Stimulated activated CD4-positive, alpha-beta T cell treated with anti-CD3 and anti-CD28 coated beads, Interleukin-2, amount 100 ng/mL, for 24 hours (primary cell): ENCODE measurements at places on chromosomes 11 and 22.

- no peak for DNase-seq
Measured at GRCh38 chr11:115501893-115502589, 2.2 kb downstream of the CADM1 start.

- DNase-seq = no peak
Measured at GRCh38 chr11:133064152-133064877, 468.0 kb downstream of the OPCML start.

DNA sequence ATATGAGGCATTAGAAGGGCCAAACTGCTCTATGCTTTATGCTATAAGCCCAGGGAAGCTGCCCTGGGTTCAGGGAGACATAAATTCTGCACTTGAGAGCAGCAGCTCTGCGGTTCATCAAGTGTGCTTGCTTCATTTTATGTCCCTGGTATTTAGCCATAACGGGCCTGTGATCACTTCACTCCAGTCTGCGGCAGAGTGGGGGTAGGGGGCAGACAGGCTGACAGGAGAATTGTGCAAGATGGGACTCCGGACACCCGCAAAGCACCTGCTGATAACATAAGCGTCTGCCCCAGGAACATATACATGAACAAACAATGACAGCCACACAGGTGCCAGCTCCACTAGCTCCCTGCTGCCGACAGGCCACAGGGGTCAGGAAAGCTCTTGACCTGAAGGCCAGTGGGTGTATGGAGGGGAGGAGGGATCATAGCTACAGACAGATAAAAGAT, 56.1 kb downstream of the SMCO4 start:
- DNase-seq = no peak

- DNase-seq = no peak
Measured at GRCh38 chr11:126426106-126426505, 70.6 kb downstream of the ST3GAL4 start.

- DNase-seq = no peak
Measured at GRCh38 chr11:116353589-116353988, 419.2 kb downstream of the BUD13 start.

GRCh38 chr11:32316232-32316631, 119.1 kb downstream of the WT1 start:
- no peak for DNase-seq

DNA sequence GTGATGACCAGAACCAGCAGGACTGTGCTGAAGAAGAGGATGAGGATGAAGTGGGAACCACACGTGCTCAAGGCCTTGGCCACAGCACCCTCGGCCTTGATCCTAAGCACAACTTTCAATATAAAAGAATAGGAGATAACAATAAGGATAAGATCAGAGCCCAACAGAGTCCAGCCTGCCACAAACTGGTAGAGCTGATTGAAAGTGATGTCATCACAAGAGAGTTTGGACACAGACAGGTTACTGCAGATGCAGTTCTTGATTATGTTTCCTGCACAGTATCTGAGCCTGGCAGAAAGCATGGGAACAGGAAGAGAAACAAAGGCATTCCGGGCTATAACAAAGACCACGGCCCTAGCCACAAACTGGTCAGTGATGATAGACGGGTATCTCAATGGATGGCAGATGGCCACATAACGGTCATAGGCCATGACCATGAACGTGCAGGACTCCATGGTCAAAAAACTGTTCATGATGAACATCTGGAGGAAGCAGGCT, 4.5 kb downstream of the OR56A4 start:
- DNase-seq = no peak

GRCh38 chr11:1825785-1826451, 8.9 kb upstream of the SYT8 start:
- peak; percentile 13 for DNase-seq

DNA sequence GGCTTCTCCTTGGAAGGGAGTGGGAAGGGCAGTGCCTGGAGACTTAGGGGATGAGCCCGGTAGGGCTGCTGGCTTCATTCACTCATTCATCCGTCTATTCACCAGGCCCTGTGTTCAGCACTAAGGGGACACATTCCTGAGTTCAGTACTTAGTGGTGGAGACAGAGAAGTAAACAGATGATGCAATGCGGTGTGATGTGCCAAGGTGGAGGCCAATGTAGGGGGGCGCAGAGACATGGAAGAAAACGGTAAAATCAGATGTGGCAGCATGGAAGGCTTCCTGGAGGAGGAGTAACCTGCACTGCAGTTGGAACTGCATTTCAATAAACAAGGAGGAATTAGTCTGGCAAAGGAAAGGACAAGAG, 21.3 kb downstream of the GRIK4 start:
- DNase-seq = no peak

DNA sequence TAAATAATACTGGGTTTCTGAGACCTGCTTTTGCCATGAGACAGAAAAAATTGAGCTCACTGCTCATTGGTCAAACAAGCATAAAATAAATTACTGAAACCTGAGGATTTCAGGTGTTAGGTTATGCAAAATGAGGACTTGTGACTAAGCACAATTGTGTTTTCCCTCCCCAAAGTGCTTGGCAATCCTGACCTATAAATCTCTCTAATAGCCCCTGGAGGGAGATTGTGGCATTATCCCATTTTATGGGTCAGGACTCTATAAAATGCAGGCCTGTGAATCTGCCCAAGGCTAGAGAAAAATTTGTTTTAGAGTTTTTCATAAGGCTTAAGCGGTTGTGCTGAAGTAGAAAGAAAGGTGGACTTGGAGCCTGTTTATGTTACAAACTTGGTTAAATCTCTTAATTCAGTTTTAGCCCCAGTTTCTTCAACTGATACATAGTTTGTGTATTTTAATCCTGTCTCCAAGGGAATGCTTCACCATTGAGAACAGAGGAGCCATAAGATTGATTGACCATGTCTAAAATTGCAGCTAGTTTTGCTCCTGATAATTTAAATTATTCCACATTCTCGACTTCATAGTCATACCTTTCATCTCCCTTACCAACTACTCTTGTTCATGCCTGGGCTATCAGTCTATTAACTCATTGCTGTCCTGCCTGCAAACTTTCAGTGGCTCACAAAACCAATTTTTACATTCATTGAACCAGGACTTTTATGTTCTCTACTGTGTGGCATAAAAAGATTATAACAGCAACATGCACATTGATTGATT, 63.6 kb upstream of the LRRC4C start:
- no peak for DNase-seq

- DNase-seq = peak; percentile 7
Measured at GRCh38 chr11:70034740-70035365, 43.3 kb upstream of the ANO1 start.

DNA sequence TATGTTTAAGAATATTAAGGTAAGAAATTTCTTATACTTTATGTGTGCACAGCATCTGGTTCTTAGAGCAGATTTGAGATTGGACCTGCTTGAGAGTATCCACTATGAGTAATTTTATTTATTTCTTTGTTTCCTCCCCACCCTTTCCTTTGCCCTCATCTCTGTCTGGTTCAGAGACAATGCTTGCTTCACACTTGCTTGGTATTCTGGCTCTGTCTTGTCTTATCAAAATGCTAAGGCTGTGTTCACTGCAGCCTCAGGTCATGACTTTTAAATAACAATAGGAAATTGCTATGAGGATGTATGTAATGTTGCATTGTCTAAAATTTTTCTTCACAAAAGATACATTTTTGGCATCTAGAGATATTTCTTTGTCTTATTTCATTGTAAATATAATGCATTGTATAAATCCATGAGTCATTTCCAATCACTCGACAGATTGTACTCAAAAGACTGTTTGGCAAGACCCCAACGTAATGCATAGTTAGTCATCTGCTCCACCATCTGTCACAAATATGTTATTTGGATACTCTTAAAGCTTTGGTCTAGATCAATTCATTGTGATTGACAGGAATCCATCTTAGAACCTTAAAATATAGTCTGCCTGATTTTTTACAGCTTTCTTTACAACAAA, 395.7 kb downstream of the AASDHPPT start:
- DNase-seq = no peak
